NCI-H446 treated with DMSO at 0.1 percent for 48 hours (cell line): ENCODE measurements at places on chromosomes 12 and 14.

- no peak for DNase-seq
These were observed 6.4 kb upstream of the CLEC6A start for GRCh38 chr12:8449355-8449859.

DNA sequence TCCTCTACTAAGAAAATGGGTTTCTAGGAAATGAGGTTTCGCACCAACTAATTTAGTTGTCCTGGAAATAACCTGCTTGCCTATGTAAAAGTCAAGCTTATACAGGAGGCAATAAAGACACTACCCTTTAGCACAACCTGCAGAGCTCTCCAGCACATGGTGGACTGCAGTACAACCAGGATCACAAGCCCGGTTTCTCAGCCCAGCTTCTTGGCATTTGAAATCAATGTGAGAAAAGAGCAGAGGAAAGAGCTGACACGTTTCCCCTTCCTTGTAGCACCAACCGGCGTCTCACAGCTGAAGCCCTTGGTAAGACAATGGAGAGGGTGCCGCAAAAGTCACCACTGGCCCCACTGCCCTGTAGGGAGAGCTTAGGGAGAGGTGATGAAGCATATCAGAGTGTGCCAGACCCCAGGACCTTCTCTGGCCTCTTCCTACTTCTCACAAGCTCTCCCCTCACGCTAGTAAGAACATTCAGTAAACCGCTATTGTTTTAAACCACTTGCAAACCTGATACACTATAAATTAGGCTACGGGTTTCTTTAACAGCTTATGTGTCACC is 8.6 kb downstream of the SPTLC2 start:
- DNase-seq: no peak

GRCh38 chr12:112096070-112096469 is 12.5 kb downstream of the NAA25 start:
- DNase-seq: no peak

DNA sequence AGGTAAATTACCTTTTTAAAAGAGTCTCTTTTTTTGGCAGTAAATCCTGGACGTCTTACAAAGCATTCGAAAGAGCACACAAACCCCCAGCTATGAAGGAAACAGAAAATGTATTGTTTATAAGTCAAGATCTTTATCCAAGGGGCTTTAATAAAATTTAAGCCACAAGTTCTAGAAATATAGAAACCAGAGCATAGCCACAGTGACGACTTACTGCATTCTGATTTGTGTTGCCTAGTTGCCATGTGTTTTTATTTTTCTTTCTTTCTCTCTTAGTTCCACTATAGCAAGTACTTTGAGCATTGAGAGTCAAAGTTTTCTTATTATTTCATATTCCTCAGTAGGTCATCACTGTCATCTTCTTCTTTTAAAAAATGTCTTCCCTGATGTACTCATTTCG is 47.8 kb upstream of the TBPL2 start:
- no peak for DNase-seq

GRCh38 chr12:70840656-70841350 is 79.7 kb downstream of the PTPRR start:
- no peak for DNase-seq
